Skeletal muscle tissue (tissue), 5 donors: ENCODE measurements at places on chromosomes 2 and 18. TPM values are rescaled to one million over a fixed set of nuclear protein-coding genes. Genes with fewer than 3 reads are reported as not detected.

The VWA3B gene
- total RNA-seq = not detected

The FSHR gene
- total RNA-seq = 0.52 TPM

The CFAP210 gene
- total RNA-seq = not detected

The KRTCAP3 gene
- total RNA-seq = not detected

The RNF125 gene
- total RNA-seq = 9.4 TPM
